ENCODE measurements at places on chromosomes 12 and 14.

- DNase-seq: no peak
Observed at GRCh38 chr12:4439736-4440135, 5.9 kb downstream of the FGF6 start.

- DNase-seq: peak; percentile 44
Observed at GRCh38 chr12:31106101-31106803, 32.6 kb downstream of the DDX11 start.

DNA sequence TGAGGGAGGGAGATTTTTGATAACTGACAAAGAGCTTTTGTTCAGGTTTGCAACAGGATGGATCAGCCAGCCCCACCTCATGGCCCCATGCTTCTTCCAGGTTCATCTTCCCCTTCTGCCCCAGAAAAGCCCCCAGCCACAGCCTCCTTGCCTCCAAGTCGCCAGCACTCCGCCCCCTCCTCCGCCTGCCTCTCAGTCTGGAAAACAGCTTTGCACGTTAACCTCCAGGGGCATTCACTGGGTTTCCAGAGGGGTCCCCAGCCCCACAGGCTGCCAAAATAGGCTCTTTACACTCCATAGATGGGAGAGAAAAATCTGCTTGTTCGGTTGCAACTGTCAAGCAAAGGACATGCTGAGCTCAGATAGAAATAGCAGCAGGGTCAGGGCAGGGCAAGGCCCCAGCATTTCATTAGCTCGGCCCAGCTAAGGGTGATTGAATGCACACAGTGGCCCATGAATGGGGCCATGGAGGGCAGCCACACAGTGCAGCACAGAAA lies 253.6 kb downstream of the ZFP36L1 start:
- DNase-seq: no peak

DNA sequence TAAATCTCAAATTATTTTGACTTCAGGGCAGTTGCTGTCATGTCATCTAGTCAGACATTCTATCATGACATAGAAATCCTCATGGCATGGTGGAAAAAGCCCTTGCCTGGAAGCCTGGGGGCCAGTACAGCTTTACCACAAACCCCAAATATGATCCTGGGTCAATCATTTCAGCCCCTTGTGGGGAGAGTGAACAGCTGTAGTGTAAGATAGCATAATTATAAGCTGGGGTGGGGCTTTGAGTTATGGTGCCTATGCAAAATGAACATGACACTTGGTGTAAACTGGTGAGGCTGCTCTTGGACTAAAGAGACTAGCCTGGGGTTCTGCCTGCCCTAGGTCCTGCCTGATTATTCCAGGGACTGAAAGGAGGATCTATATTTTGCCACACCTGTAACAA lies 207.7 kb upstream of the DDHD1 start:
- no peak for DNase-seq

GRCh38 chr12:4763549-4763948 lies 43.3 kb downstream of the GALNT8 start:
- no peak for DNase-seq

- peak; percentile 67 for DNase-seq
Observed at GRCh38 chr12:6871052-6871957, 1.8 kb downstream of the SPSB2 start.

DNA sequence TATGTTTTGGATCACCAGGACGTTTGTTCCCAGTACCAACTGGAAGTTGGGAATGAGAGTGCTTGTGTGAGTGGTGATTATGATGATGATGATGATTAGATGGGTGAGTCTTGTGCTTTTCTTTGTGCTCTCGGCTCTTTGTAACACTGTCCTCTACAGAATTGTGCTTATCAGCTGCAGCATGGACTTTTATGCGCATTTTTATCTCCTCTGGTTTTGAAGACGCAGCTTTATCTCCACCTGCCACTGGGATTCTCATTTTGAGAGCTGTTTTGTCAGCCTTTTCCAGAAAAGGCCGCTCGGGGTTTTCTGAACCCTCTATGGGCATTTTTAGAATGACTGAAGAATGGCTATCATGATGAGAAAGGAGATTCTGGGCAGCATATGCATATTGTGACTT lies 11.5 kb upstream of the KANSL2 start:
- no peak for DNase-seq

GRCh38 chr12:117236456-117237001 lies 46.3 kb upstream of the FBXO21 start:
- DNase-seq: peak; percentile 66

GRCh38 chr12:98645572-98646067 lies 530 bp downstream of the APAF1 start:
- no peak for DNase-seq

GRCh38 chr14:102500713-102501112 lies 8.9 kb downstream of the ANKRD9 start:
- no peak for DNase-seq

DNA sequence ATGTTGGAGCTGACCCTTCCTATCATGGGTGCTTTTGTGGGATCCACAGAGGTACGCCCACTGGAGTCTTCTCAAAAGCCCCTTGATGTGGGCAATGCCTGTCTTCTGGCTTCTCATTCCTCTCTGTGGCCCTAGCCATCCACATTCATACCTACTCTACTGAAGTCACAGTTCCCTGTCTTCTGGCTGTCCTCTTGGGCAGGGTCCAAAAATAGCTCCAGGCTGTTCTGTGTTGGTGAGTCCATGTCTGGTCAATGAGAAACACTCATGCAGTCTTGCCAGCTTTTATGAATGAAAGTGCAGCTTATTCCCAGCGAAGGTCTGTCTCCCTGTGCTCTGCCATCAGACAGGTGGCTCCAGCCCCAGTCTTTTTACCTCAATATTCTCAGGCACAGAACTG lies 135.9 kb upstream of the MDM1 start:
- no peak for DNase-seq

DNA sequence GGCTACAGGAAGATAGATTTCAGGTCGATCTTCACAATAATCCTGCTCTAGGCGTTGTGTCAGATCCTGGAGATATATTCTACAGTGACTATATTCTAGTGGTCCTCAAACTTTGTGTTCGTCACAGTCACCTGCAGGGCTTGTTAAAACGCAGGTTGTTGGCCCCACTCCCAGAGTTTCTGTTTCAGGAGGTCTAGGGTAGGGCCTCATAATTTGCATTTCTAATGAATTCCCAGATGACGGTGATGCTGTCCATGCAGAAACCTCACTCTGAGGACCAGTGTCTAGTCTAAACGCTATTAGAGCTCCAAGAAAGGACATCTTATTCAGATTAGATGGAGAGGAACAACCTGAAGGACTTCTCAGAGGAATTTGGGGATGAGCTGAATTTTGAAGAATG lies 13.2 kb upstream of the SLC6A13 start:
- DNase-seq: no peak
